ENCODE measurements at places on chromosomes 2 and 18.

DNA sequence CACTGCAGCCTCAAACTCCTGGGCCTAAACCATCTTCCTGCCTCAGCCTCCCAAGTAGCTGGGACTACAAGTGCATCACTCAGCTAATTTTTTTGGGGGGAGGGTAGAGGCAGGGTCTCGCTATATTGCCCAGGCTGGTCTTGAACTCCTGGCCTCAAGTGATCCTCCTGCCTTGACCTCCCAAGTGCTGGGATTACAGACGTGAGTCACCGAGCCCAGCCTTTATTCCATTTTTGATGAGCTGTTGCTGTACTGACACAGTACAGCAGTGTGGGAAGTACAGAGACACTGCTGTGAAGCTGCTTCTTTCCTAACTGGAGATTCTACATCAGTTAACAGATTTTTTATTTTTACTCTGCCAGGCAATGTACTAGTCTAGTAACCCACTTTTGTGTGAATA lies 18.8 kb downstream of the PTRHD1 start:
- DNase-seq, result no peak

GRCh38 chr18:47606526-47606925 lies 323.9 kb downstream of the SMAD2 start:
- DNase-seq, result no peak

DNA sequence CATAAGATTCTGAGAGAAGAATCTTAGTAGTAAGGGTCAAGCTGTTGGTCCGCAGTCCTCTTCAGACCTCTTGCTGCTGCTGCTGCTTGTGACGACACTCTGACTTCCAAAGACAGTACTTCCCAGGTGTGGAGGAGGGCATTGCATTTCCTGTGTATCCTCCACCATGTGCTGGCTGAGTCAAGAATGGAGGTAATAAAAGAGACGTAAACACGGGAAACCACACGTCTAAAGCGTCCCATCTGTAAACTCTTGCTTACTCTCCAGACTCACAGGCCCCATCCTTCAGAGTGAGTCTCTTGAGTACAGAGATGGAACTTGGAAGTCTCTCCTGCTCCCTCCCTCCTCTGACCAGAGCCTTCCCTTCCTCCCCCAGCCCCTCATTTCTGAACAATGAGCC lies 25.6 kb downstream of the KLHL29 start:
- no peak for DNase-seq

- no peak for DNase-seq
Measured at GRCh38 chr2:8617048-8617447, 64.8 kb upstream of the ID2 start.

GRCh38 chr2:3325458-3326181 lies 52.0 kb downstream of the EIPR1 start:
- DNase-seq, result no peak

DNA sequence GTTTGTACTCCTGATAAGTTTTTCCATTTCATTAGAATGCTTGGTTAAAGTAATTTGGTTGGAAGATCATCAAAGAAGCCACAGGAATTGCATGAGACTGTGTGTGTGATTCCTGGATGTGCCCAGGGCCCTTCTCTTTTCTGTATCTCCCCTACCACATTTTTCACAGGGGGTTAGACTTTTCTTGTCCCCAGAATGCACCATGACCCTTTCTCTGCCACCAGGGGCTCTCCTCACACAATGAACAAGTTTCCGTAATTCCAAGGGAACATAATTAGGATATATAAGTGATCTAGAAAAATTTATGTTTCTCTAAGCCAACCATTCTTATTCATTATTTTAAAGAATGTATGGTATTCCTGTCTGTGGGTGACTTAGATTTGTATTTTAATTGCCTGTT lies 291.8 kb downstream of the NEDD4L start:
- no peak for DNase-seq

DNA sequence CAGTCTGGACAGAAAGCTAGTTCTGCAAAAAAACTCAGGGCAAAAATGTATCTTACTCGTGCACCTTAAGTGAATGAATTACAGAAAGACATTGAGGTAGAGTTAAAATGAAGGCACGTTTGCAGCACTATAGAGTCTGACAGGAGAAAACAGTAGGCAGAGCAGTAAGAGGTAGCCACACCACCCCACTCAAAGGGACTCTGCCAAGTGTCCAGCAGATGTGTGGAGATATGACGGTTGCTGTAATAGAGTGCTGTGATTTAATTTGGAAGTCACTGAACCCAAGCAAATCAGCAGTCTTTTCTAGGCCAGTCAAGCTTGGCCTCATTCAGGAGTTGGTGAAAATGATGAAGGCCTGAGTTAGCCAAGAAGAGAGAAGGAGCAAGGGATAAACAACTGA lies 464.4 kb downstream of the PTPRM start:
- DNase-seq, result no peak

DNA sequence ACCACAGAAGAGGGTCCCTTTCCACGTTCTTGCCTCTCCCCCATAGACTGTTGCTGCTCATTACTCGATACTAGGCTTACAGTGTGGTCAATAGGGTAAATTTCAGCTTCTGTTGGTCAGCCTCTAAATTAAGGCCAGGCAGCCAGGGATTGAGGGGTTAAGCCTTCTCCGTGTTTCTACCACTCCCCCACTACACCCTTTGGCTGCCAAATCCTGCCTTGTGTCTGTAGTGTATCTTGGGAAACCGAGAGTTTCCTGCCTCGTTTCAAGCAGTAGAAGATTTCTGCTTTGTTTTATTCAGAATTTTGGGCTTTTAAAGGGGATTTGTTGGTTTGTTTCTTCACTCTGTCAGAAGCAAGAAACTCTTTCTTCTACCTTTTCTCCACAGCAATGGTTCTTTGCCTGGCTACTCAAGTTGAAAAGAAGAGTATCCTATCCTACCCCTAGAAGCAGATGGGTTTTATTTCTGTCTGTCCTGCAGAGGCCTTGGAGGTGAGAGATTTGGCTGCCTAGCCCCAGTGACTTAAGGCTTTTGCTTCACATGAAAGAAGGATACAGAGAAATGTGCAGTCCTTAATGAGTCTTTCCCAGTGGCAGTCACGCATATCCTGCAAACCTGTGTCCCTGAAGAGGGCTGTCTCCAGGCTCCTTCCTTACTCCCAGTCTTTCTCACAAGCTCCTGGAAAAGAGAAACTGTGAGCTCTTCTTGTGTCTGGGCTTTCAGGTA lies 261.5 kb upstream of the TANK start:
- DNase-seq, result no peak

GRCh38 chr18:33076601-33077000 lies 303.8 kb upstream of the KLHL14 start:
- no peak for DNase-seq

DNA sequence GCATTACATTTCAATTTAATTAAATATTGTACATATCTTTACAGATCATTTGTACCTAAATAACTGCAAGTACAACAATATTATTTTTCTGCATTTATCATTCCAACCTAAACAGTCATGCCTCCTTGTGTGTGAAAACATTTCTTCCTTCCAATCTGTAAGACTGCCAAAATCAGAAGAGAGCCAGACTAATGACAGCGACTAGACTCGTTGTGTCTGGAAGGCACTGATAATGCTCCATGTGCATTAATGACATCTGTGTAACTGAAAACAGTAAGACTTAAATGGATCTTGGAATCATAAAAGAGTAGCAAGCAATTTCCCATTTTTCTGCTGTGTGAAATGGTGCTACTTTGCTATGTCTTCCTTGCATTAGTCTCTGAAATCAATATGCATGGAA lies 278.0 kb upstream of the DSEL start:
- DNase-seq, result no peak

All from GOT3 (cell line).